ENCODE measurements at places on chromosomes 16 and 17.

DNA sequence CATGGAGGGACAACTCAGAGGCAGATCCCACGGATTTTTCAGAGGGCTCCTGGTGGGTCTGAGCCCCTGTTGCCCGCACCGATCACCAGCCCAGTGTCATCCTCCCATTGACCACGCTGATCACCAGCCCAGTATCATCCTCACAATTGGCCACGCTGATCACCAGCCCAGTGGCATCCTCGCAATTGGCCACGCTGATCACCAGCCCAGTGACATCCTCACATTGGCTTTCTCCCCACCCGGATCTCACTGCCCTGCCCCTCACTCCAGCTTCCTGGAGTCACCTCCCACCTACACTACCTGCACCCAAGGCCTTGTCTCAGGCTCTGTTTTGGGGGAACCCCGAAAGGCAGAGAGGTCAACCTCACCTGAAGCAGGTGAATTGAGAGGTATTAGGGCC, 358.2 kb upstream of the TNRC6C start:
- no peak for DNase-seq

- DNase-seq, result no peak
These were observed 30.5 kb downstream of the NSMCE1 start for GRCh38 chr16:27238016-27238587.

DNA sequence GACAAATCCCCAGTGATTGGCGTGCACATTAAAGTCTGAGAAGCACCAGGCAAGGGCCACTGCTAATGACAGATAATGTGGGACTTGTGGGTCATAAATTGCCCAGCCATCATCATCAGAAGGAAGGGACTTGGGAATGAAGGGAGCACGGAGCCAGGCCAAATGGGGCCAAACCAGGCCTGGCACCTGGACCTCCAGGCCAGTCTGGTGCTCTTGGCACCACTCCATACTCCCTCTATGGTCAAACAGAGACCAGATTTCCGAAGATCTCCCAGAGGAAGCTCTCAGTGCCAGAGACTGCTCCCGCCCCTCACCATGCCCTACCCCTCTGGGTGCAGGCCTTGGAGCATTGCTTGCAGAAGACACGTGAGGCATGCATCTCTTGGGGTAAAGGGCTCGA, 142.2 kb downstream of the CCDC182 start:
- DNase-seq, result no peak

DNA sequence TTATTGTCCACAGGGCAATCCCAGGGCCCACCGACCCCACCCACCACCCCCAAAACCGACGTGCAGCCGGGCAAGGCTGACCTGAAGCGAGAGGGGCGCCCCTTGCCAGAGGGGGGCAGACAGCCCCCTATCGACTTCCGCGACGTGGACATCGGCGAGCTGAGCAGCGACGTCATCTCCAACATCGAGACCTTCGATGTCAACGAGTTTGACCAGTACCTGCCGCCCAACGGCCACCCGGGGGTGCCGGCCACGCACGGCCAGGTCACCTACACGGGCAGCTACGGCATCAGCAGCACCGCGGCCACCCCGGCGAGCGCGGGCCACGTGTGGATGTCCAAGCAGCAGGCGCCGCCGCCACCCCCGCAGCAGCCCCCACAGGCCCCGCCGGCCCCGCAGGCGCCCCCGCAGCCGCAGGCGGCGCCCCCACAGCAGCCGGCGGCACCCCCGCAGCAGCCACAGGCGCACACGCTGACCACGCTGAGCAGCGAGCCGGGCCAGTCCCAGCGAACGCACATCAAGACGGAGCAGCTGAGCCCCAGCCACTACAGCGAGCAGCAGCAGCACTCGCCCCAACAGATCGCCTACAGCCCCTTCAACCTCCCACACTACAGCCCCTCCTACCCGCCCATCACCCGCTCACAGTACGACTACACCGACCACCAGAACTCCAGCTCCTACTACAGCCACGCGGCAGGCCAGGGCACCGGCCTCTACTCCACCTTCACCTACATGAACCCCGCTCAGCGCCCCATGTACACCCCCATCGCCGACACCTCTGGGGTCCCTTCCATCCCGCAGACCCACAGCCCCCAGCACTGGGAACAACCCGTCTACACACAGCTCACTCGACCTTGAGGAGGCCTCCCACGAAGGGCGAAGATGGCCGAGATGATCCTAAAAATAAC, 3.0 kb downstream of the SOX9 start:
- no peak for DNase-seq

GRCh38 chr16:21646721-21647561, 5.5 kb downstream of the IGSF6 start:
- no peak for DNase-seq

GRCh38 chr17:69677130-69677529, 262.6 kb downstream of the MAP2K6 start:
- DNase-seq, result no peak

- no peak for DNase-seq
These were observed 78.7 kb upstream of the GPRC5B start for GRCh38 chr16:19963301-19963700.

DNA sequence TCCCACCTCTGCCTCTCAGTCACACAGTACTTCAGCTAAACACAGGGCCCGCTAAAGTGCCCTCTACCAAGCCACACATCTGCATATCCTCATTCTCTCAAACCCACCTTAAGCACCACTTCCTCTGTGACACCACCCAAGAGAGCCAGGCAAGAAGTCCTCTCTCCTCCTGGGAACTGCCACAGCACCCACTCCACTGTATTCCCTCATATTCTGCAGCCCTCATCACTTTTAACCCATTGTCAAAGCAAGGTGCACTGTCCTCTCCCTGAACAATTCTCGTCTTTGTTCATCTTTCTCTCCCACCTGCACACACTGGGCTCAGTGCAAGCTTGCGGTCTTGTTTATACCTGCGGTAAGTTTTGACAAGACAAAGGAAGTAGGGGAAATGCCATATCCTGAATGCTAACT, 13.6 kb downstream of the CHD9 start:
- no peak for DNase-seq

- no peak for DNase-seq
These were observed 38.7 kb downstream of the ACSF3 start for GRCh38 chr16:89132194-89133005.

- DNase-seq, result no peak
These were observed 33.6 kb downstream of the SCPEP1 start for GRCh38 chr17:57011491-57012015.

DNA sequence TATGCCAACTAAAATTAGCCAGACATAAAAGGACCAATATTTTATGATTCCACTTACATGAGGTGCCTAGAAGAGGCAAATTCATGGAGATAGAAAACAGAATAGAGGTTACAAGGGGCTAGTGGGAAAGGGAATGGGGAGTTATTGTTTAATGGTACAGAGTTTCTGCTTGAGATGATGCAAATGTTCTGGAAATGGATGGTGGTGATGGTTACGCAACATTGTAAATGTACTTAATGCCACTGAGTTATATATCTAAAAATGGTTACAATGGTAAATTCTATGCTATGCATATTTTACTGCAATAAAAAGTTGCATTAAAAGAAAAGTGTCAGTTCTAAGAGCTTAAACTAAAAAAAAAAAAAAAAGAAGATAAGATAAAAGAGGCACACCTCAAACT, 17.9 kb downstream of the MT1X start:
- DNase-seq, result no peak

- DNase-seq, result peak; percentile 68
These were observed at the start of gene RNF135 for GRCh38 chr17:30970831-30971567. RNF135 (plus strand) TSS chr17:30971039; CDS start chr17:30971074, 35 bp downstream.

- no peak for DNase-seq
These were observed 4.2 kb downstream of the CDRT4 start for GRCh38 chr17:15462976-15463772.

GRCh38 chr17:82212331-82213250, at the start of gene CCDC57:
CCDC57 (minus strand) TSS chr17:82212842; CDS start chr17:82201944, 10,898 bp downstream.
- peak; percentile 80 for DNase-seq

- no peak for DNase-seq
These were observed 113.0 kb downstream of the GOSR1 start for GRCh38 chr17:30590081-30590733.

- no peak for DNase-seq
These were observed 42.9 kb upstream of the TNRC6C start for GRCh38 chr17:77915594-77916021.

DNA sequence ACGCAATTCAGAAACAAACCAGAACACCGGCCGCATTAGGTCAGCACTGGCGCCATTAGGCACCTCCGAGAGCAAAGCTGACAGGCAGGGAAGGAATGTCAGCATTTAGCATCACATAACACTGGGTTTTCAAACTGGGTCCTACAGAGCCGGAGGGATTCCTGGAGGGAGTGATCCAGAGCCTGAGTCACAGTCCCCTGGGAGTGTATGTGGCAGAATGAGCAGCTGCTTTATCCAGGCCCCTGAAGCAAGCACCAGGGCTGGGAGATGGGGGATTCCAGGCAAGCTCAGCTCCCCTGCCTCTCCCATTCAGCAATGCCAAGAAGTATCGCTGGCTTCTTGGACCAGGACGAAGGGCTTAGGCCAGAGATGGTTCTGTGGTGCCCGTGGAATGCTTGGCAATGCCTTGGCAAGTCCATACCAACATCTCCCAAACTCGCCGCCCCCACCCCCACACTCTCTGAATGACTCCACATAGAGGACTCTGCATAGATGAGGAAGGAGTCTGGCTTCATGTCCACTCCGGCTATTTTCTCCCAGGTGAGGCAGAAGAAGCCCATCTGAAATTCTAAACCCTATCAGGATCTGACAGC, 20.4 kb downstream of the GAS7 start:
- DNase-seq, result no peak

- no peak for DNase-seq
These were observed 9.0 kb downstream of the CAPNS2 start for GRCh38 chr16:55575496-55575895.

- DNase-seq, result no peak
These were observed 6.9 kb downstream of the HNF1B start for GRCh38 chr17:37737971-37738370.

DNA sequence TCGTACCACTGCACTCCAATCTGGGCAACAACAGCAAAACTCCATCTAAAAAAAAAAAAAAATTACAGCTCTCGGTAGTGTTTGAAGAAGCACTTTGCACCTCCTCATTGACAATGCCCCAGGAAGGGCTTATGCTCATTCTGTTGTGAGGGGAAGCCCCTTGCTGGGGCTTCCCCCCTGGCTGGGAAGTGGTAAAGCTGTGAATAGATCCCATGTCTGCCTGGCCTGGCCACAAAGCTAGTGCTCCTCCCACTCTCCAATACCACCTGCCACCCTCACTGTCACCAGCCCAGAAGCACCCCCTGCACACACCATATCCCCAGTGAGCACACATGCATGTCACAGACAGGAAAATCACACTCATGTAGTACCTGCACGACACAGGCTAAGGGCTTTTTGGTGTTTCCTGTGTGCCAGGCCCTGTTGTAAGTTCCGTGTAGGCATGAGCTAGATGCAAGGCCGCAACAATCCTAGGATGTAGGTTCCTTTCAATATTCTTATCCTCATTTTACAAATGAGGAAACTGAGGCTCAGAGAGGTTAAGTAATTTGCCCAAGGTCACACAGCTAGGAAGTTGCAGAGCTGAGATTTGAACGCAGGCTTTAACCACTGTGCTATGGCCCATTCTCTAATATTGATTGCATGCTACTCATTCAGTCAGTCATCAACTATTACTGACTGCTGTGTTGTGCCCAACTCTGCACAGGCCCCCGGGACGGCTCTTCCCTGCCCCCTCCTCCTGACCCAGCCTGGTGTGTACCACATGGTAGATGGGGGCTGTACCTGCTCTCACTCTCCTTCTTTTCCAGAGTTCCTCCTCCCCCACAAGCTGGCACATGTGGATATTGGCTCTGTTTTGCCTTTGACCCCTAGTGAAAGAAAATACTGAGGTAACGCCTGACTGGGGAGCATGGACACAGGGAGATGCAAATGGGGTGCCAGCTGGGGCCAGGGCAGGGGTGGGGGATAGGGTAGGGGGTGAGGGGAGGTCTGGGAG, 11.9 kb upstream of the COL1A1 start:
- DNase-seq, result no peak

DNA sequence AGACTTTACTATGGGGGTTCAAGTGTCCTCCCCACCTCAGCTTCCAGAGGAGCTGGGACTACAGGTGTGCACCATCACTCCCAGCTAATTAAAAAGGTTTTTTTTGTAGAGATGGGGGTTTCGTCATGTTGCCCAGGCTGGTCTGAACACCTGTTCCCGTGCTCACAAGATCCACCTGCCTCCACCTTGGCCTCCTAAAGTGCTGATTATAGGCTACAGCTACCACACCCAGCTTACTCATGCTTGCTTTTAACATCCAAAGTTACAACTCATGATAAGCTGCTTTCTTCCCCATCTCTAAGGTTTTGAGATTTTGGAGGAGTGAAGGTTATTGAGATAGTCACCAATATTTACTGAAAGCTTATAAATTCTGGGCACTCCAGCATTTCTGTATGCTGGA, 2.6 kb downstream of the NUP88 start:
- peak; percentile 22 for DNase-seq

GRCh38 chr16:72975809-72976437, 72.0 kb downstream of the ZFHX3 start:
- no peak for DNase-seq

- DNase-seq, result no peak
These were observed 38.1 kb upstream of the VPS4A start for GRCh38 chr16:69273009-69273408.

DNA sequence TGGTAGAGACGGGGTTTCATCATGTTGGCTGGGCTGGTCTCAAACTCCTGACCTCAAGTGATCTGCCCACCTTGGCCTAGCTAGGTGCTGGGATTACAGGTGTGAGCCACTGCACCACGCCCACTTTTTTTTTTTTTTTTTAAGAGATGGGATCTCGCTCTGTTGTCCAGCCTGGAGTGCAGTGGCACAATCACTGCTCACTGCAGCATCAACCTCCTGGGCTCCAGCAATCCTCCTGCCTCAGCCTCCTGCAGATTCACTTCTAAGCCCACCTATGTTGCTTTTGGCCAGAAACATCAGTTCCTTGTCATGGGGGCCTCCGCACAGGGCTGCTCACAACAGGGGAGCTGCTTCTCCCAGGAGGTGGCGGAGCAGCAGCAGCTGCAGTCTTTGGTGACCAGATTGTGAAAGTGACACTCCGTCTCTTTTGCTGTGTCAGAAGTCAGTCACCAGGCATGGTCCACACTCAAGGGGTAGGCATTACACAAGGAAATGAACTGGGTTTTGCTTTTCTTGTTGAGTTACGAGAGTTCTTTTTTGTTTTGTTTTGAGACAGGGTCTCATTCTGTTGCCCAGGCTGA, 4.5 kb upstream of the NME4 start:
- no peak for DNase-seq

Measured in NCI-H1417 (cell line).